Nephron progenitor cell (in vitro differentiated cells): ENCODE measurements at places on chromosomes 3 and 15.
A peak's percentile ranks its signal among the peaks of the same experiment; 100 is the strongest.

DNA sequence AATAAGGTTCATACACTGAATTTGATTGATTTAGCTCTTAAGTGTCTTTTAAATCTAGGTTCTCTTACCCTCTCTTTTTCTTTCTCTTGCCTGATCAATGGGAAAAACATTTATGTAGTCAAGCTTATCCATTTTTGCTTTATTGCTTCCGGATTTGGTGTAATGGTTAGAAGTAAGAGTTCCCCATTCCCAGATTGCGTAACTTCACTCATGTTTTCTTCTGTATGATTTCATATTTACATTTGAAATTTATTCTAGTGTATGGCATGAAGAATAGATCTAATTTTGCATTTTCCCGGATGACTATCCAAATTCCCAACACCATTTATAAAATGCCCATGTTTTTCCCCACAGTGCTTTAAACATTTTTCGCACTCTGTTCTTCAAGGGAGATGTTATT is 27.9 kb upstream of the SV2B start:
- no peak for DNase-seq

DNA sequence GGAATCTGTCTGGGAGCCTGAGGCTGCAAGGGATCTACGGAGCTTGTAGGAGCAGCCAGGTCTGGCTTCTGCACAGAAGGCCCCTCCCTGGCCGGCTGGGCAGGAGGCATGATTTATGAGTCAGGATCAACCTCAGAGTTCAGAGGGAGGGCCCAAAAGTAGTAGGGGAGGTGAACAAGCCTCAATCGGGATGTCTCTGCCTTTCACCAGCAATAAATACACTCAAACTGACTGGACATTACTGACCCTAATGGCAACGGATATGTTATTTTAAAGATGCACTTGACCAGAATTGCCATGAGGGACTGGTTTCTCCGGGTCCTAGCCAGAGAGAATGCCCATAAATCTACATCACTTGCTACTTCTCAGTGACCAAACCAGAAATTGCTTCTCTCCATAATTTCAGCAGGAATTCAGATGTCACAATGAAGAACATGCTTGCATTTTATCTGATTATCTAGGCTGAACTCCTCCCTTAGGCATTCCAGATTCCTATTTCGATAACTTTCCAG is 109.6 kb upstream of the LMOD3 start:
- DNase-seq: peak; percentile 77

GRCh38 chr15:71743861-71744382 is 66.4 kb upstream of the NR2E3 start:
- DNase-seq: peak; percentile 72

DNA sequence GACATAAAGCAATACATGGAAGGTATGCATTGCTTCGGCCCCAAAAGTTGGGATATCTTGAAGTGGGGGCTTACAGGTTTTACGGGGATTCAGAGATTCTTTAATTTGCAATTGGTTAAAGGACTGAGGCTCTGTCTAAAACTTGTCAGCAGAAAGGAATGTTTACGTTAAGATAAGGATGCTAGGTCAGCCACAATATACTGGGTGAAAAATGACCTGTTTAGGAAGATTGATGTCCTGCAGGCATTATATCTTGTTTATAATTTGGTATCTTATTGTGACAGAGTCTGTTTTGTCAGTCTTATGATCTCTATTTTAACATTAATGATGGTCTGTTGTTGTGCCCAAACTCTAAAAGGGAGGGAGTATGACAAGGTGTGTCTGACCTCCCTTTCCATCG is 15.3 kb upstream of the CCNDBP1 start:
- no peak for DNase-seq

- DNase-seq: no peak
Measured at GRCh38 chr15:92666780-92667179, 11.2 kb upstream of the FAM174B start.

GRCh38 chr3:21913791-21914190 is 162.8 kb upstream of the ZNF385D start:
- no peak for DNase-seq

GRCh38 chr3:108292905-108293328 is 3.4 kb upstream of the HHLA2 start:
- DNase-seq: no peak

GRCh38 chr15:95990833-95991232 is 339.7 kb upstream of the NR2F2 start:
- no peak for DNase-seq

DNA sequence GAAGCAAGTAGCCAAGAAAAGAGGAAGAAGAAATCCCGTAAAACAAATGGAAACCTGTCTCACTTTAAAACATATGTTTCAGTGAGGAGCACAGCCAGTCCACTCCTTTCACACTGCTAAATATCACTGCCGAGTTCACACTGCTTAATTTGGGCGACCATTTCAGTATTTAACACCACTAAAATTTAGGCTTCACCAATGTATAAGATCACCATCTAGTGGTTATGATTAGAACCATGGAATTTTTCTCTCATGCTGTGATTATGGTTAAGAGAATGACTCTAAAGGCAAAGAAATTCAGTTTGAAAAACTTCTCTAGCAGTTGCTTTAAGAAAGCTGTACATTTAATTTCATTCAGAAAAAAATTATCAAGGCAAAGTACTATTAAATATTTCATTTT is 16.6 kb downstream of the SLC4A7 start:
- no peak for DNase-seq

- DNase-seq: no peak
Measured at GRCh38 chr3:141992512-141992911, 116.1 kb downstream of the ATP1B3 start.

GRCh38 chr3:179452176-179452564 is 900 bp upstream of the GNB4 start:
- DNase-seq: no peak

DNA sequence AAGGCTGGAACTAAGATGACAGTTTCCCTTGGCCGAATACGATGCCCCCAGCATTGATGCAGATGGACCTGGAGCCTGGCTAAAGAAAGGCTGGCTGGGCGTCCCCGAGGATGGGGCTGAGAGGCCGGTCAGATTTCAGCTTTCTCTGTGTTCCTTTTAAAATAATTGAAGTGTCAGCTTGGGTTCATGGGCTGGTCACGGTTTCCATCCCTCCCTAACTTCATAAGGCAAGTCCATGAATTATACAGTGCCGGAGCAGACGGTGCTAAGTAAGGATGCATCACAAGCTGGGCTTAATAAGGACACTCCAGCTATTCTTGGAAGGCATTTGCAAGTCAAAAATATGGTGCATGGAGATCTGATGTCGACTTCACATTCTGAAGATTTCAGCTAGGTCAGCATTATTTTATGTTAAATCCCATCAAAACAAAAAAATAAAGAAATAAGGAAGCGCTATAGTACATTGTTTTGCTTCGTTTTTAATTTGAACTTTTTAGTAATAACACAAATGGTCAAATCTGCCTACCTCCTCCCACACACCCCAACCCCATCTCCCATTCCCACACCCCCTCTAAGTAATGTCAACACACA is 220.8 kb downstream of the RPLP1 start:
- DNase-seq: no peak

DNA sequence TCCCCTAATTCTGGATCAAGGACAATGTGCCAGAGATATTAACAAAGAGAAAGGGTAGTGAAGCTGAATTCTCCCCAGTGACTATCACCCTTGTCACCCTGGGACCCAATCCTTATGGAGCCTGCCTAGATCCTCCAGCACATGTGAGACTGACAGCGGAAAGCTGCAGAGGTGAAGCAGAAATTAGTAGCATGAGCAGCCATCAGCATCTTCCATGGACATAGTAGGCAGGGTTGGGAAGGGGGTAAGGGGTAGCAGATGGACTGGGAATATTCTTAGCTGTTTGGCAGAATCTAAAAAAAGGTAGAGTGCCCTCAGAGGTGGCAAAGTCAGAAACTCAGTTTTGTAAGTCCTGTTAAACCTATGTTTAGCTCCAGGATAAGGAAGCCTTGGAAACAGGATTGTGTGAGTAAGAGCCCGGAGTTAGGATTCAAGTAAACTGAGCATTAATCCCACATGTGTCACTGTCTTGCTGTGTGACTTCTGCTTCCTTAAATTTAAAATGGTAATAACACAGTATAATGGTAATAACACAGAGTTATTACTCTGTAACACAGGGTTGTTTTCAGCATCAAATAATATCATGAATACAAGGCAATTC is 14.5 kb downstream of the GOLIM4 start:
- no peak for DNase-seq

DNA sequence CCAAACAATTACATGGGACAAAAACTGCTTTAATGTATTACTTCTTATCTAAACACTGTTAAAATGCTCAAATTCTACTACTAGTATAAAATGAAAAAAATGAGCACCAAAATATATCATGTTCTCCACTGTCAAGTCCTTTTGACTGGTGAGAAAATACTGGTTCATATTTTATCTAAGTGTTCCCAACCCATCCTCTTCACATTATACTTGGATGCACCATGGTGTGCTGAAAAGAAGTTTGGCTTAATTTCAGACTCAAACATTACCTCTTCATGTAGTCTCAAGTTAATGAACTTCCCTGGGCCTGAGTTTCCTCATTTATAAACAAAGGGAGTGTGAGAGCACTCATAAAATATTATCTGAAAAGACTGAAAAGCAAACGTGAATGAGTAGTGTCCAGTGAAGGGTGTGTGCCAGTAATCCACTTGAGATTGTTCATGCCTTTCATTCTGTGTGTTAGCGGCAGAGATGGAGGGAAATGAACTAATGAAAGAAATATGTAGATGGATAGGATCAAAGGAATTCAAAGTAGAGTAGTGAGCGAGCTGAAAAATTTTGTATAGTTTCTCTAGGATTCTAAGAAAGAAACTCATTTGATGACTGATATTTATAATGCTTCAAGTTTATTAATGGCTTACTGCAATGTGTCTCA is 263.2 kb downstream of the NLGN1 start:
- no peak for DNase-seq

DNA sequence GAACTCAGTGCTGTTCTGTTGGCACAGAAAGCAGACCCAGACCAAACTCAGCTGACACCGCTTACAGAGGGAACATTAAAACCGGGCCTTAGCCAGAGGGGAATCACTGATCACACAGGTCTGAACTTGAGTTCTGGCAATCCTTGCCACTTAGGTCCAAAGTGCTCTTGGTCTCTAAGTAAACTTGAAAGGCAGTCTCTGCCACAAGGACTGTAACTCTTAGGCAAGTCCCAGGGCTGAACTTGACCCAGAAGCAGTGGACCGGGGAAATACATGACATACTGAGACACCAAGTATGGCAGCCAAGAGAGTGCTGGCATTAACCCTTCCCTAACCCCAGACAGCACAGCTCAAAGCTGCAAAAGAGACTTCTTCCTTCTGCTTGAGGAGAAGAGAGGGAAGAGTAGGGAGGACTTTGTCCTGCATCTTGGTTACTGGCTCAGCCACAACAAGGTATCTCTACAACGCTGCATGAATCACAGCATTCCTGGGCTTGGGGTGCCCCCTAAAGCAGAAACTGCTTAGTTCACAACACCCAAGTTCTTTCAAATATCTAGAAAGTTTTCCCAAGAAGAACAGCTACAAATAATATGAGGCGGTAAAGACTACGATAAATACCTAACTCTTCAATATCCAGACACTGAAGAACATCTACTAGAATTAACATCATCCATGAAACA is 32.5 kb downstream of the NAALADL2 start:
- no peak for DNase-seq

DNA sequence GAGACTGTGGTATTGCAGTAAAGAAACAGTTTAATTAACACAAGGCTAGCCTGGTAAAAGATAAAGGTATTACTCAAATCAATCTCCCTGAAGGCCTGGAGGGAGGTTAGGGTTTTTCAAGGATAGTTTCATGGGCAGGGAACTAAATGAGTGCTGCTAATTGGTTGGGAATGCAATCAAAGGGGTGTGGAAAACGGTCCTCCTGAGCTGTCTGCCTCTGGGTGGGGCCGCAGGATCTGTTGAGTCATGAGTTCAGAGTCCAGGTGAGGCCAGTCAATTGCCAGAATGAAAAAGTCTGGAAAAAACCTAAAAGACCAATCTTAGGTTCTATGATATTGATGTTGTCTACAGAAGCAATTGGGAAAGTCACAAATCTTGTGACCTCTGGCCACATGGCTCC is 293.2 kb downstream of the MCTP2 start:
- DNase-seq: no peak

- peak; percentile 18 for DNase-seq
Measured at GRCh38 chr15:63466378-63467192, 37.8 kb upstream of the USP3 start.

- no peak for DNase-seq
Measured at GRCh38 chr3:29247088-29247745, 33.7 kb upstream of the RBMS3 start.

- no peak for DNase-seq
Measured at GRCh38 chr3:54476891-54477290, 354.5 kb downstream of the CACNA2D3 start.

- no peak for DNase-seq
Measured at GRCh38 chr3:128767094-128767750, 41.2 kb downstream of the RAB7A start.

- DNase-seq: no peak
Measured at GRCh38 chr3:119759962-119760361, 21.9 kb upstream of the NR1I2 start.

GRCh38 chr3:128408012-128408692 is 58.5 kb downstream of the DNAJB8 start:
- DNase-seq: no peak

- DNase-seq: no peak
Measured at GRCh38 chr3:197105786-197106185, 76.2 kb upstream of the MELTF start.

DNA sequence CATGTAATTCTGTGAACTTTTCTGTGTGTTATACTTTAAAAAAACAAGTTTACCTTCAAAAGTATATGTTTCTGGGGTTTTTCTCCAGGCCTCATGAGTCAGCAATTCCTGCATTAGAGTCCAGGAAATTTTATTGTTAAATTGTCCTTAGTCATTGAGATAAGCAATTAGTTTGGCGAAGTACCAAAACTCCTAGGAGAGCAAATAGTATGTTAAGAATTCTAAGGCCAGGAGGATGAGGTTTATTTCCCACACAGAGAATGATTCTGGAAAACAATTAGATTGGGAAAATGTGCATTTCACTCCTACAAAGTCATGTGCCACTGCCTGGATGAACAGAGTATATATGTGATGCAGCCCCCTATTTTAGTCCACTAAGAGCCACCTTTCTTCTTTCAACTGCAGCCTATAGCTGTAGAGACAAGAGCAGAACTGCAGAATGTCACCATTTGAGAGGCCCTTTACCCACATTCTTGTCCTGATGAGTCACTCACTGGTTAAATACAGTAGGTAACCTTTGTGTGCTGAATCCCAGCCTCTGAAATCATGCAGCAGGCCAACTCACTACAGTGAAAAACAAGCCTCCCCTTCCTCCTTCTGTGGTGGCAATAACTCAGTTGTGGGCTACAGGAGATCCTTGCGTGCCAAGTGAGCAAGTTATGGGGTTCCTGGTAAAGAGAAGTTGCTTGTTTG is 452.8 kb upstream of the THBS1 start:
- no peak for DNase-seq

DNA sequence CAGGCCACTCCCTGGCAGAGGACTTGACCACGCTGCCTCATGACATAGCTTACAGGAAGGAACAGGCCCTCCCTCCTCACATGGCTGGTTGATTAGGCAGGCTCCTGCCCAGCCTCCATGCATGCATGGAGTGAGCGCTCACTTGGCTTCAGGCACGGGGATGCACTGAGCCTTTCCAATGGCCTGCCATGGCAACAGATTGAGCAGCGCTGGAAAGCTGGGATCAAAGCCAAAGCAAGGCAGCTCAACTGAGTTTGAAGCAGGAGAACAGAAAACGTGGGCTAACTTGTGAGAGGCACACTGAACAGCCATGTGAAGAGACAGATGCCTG is 5.9 kb upstream of the GRAMD2A start:
- DNase-seq: no peak

GRCh38 chr15:35311615-35312014 is 226.5 kb upstream of the NANOGP8 start:
- no peak for DNase-seq
